Bladder microvascular endothelial cell (primary cell): ENCODE measurements at places on chromosomes 11 and 22. TPM values are rescaled to one million over a fixed set of nuclear protein-coding genes. Genes with fewer than 3 reads are reported as not detected.

The INS gene
- total RNA-seq = not detected in 2 replicates

The RBMXL2 gene
- not detected in 2 replicates for total RNA-seq

The KREMEN1 gene
- total RNA-seq = 0.16 and 0.38 TPM in 2 replicates

The SSTR3 gene
- total RNA-seq = not detected in 2 replicates

The GALNT18 gene
- 31.6 and 137 TPM in 2 replicates for total RNA-seq
